GM18507 (cell line): ENCODE measurements at places on chromosomes 6 and 20.

GRCh38 chr6:160071805-160072690 lies 49.6 kb upstream of the SLC22A1 start:
- no peak for DNase-seq

GRCh38 chr6:129183681-129184301 lies 300.9 kb downstream of the LAMA2 start:
- DNase-seq: no peak

- DNase-seq: no peak
These were observed 193.7 kb downstream of the GJA10 start for GRCh38 chr6:90088009-90088408.

DNA sequence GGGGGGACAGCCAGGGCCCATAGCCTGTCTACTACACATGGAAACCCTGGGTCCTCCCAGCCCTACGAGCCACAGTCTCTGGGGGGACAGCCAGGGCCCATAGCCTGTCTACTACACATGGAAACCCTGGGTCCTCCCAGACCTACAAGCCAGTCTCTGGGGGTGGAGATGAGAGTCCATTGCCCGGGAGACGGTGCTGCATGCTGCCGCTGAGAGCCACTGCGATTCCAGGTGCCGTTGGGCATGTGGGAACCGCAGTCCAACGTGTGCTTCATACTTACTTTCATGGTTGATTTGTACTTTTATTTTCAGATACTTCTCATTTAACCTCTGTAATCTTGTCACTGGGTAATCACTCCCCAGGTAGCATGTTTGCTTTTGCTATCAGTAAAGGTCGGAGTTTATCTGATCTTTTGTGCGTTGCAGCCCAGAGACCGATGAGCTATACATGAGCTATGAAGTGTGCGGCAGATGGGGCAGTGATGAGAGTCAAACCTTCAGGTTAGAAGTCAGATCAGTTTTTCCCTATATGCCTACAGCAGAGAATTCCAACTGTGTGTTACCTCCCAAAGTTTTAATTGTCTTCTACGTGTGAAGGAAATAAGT lies 58.2 kb downstream of the SMOC2 start:
- no peak for DNase-seq

- no peak for DNase-seq
These were observed 25.3 kb downstream of the FOXO3 start for GRCh38 chr6:108585921-108586536.

DNA sequence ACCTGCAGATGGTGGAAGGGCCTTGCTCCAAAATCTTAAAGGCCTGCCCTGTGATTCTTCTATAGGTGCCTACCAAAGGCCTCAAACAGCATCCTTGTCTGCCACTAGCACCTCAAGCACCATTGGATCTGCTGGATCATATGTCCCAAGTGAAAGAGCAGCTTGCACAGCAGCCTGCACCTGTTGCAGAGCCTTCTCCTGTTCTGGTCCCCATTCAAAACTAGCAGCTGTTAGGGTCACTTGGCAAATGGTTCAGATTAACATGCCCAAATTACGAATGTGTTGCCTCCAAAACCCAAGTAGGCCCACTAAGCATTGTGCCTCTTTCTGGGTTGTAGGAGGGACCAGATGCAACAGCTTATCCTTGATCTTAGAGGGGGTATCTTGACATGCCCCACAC lies 99.6 kb upstream of the F13A1 start:
- no peak for DNase-seq

DNA sequence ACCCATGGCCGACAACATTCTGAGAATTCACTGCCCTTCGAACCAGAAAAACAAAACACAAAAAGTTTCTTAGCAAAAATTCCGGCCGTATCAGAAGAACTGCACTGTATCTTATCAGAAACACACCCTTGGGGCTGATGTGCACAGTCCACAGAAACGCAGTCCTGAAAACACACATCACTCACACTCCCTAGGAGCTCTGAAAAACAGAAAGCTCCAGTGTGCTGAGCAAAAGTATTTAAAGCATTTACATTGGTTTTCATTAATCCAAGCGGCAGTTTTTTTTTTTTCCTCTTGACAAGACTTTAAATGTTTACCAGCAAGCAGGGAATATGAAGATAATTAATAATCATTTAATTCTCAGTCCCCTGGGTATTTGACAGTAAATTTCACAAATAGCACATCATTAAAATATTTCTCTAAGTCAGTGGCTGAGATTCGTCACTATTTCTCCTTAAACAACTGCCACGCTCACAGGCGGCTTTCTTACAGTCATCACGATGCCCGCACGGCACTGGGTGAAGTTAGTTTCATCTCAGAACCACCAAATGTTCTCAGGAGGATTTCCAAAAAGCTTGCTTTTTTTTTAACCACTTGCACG lies 13.3 kb downstream of the NFATC2 start:
- no peak for DNase-seq

GRCh38 chr6:90445533-90446108 lies 141.3 kb downstream of the MAP3K7 start:
- DNase-seq: no peak

DNA sequence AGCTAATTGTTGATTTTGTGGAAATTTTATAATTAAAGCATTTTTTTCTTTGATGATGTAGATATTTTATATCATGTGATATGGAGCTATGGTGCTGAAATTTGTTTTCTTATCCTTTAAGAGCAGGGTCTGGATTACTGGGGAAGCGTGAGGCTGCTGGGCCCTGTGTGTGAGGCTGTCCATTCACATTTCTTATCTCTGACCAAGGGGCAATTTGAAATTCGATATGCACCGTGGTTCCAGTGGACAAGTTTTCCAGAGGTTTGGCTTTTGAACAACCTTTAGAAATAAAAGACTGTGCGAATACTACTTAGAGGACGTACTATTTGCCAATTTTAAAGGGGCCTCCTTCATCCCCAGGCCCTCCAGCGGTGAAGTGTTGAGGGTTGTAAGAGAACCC lies 3.7 kb downstream of the ERMARD start:
- DNase-seq: no peak

DNA sequence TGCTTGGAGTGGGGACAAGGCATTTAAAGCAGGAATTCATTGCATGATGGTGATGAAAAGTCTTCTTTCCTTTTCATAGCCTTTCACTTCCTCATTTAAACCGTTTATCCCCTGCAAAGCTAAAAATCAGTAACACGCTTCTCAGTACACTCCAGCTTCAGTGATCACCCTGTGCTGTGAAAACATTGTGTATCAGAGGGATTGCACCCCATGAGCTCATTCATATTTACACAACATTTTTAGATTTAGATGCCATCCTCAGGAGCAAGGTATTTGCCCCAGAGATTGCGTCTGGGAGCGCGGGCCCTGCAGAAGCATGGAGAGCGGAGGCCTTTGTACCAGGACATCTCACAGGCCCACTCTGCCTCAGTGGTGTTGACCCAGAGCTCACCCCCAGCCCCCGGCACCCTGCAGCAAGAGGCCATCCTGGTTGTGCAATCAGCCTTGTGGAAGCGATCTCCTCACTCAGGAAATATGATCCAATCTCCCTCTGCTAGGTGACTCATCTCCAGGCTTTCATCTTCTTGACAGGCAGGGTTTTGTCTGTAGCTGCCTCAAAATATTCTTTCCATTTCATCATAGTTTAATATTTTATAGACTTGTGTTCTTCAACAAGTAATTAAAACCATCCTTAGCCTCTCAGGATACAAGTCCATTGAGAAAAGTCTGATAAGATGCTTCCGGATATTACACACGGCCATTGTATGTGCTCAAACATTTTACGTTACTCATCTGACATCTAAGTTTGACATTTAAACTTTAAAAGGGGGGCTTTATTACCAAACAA lies 38.9 kb upstream of the THBS2 start:
- no peak for DNase-seq

DNA sequence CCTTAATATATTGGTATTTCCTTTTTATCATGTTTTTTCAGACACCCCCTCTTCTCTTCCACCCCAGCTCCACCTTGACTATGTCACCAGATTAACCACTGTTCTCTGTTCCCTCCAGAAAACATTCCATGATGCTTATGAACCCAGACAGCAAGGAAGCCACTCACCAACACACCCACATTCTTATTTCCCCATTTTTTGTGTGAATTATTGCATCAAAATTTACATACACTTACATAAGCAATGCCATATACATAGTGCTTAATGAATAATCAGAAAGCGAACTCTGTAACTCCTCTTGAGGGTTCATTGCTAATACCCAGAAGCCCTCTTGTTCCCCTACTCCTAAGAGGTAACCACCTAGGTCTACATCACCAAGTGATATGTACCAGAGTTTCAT lies 182.3 kb upstream of the CDYL start:
- DNase-seq: no peak

DNA sequence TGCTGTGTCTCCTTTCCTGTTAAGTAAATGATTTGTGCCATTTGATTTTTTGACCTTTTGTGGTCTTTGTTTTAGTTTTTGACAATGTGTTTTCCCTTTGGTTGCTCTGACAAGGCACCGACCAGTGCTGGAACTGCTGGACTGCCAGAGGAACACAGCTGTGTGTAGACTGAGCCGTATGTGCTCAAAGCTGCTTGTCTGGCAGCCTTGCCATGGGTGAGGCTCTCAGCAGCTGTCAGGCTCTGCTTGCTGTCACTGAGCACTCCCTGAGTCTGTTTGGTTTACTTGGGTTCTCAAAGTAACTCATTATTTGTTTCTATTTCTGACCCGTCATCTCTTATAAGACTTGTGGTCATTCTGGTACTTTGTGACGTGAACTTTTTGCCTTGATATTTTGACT lies 15.1 kb upstream of the SNRPB start:
- DNase-seq: no peak

- DNase-seq: no peak
These were observed 5.8 kb downstream of the FANCE start for GRCh38 chr6:35457907-35458306.

DNA sequence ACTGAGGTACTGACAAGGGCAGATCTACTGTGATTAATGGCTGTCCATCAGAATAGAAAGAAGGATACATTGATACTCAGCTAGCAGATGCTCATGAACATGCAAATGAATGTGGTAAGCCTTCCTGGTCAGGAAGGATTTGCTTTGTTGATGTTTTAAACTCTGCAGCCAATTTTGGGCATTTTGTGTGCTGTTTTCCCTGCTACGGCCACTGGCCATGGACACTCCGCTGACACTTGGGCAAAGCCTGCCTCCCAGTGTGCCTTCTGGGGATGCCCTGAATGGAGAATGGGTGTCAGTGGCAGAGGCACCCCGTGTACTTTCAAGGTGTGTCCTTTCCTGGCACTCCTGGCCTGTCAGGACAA lies 113.1 kb downstream of the SOBP start:
- DNase-seq: no peak
